ENCODE measurements at places on chromosomes 7 and 10. TPM values are rescaled to one million over a fixed set of nuclear protein-coding genes. Genes with fewer than 3 reads are reported as not detected.

IGFBP3 gene
- 1.7 TPM for total RNA-seq

AGR2 gene
- total RNA-seq: not detected

LRMDA gene
- total RNA-seq: 37.8 TPM

MINDY3 gene
- 41.0 TPM for total RNA-seq

TRIM73 gene
- total RNA-seq: 0.31 TPM

CD36 gene
- 25.1 TPM for total RNA-seq

ARID5B gene
- 43.0 TPM for total RNA-seq

HGF gene
- total RNA-seq: 0.36 TPM

EIF3B gene
- 138 TPM for total RNA-seq

BLNK gene
- total RNA-seq: not detected

ADARB2 gene
- not detected for total RNA-seq

PTPRZ1 gene
- 3.5 TPM for total RNA-seq

VAX1 gene
- not detected for total RNA-seq

KLLN gene
- 1.00 TPM for total RNA-seq

All from melanocyte of skin (primary cell).